Stimulated activated CD8-positive, alpha-beta memory T cell treated with anti-CD3 and anti-CD28 coated beads, Interleukin-15, amount 100 ng/mL, for 1 hour (primary cell): ENCODE measurements at places on chromosomes 12 and 14.

- DNase-seq, result no peak
Observed at GRCh38 chr14:45728434-45729225, 475.6 kb upstream of the MIS18BP1 start.

DNA sequence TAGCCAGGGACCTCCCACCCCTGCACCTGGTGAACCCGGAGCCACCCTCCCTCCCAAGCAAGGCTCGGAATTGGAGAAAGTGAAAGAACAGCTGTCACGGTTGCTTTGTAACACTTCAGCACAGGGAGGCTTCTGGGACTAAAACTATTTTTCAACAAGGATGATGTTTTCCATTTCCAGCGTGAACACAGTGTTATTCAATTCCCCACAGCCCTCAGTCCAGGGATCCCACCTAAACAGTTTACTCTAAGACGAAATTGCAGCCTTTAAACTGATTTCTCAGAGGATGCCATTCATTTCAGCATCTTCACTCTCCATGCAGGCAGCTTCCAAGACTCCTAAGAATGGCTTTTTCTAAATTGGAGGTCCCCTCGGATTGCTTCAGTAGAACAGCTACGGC, 229.2 kb downstream of the SLC15A4 start:
- DNase-seq, result no peak

DNA sequence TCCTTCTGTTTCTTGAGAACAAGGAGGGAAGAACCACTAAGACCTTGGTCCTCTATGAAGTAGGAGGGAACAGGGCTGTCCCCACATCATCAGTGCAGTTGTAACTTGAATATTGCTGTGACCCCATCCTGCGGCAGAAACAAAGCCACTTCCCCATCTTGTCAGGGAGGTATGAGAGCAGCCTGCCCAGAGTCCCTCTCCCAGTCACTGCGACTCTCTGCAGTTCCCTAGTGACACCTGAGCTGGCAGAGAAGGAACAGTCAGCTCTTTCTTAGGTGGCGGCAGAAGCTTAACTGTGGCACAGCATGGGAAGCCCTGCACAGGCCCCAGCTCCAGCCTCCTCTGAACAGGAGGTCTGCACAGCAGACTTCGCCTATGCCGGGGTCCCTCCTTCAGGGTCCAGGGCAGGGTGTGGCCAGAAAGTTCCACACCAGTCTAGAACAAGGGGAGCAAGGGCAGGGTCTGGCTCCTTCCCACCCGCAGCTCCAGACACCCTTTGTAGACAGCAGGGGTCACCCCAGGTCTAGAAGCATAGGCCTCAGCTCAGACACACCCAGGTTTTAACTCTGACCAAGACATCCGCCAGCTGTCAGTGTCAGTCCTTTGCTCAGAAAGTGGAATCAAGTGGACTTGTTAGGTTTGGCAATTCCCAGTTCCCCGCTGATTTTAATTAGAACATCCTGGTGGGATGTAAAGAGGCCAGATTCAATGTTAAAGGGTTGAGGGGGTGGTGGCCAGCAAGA, 36.8 kb downstream of the DEGS2 start:
- no peak for DNase-seq

GRCh38 chr12:69163681-69164362, 75.5 kb upstream of the CPSF6 start:
- DNase-seq, result no peak

DNA sequence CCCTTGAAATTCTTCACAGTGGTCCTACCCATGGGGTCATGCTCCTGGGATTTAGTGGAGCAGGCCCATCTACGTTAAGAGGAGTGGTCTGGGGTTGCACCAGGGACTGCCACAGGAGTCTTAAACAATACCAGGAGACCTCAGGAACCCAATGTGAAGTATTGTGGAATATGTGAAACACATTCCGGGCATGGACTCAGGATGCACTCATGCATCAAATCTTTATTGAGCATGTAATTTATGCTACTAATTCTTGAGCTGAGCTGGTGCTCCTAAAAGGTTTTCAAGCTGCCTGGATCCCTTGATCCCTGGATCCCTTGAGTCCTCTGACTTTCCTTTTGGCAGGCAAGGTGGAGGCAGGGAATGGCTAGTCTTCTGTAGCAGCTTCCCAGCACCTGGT, 8.8 kb downstream of the SERPINA10 start:
- DNase-seq, result no peak

GRCh38 chr12:70637303-70638085, at the start of gene PTPRB:
TSS of gene PTPRB (minus strand) at chr12:70637429. CDS start at chr12:70637395, 34 bp downstream.
- no peak for DNase-seq
